ENCODE measurements at places on chromosomes 11 and 22. TPM values are rescaled to one million over a fixed set of nuclear protein-coding genes. Genes with fewer than 3 reads are reported as not detected.

The CDHR5 gene
- polyA plus RNA-seq: 0.75 TPM

The TRIM29 gene
- 0.18 TPM for polyA plus RNA-seq

The XPNPEP3 gene
- 17.5 TPM for polyA plus RNA-seq

The OR52I2 gene
- polyA plus RNA-seq: 0.03 TPM

The FAT3 gene
- polyA plus RNA-seq: 67.0 TPM

The MPZL3 gene
- 5.9 TPM for polyA plus RNA-seq

The NKAPD1 gene
- polyA plus RNA-seq: 47.6 TPM

The TMPRSS4 gene
- polyA plus RNA-seq: 2.9 TPM

The OR51A4 gene
- not detected for polyA plus RNA-seq

- DNase-seq: peak; percentile 62
These were observed 13.5 kb downstream of the PGA5 start for GRCh38 chr11:61254403-61255025.

- DNase-seq: no peak
These were observed 1015.0 kb upstream of the RAG2 start for GRCh38 chr11:37613031-37613430.

- no peak for DNase-seq
These were observed 5.0 kb upstream of the COX8A start for GRCh38 chr11:63969461-63969860.

DNA sequence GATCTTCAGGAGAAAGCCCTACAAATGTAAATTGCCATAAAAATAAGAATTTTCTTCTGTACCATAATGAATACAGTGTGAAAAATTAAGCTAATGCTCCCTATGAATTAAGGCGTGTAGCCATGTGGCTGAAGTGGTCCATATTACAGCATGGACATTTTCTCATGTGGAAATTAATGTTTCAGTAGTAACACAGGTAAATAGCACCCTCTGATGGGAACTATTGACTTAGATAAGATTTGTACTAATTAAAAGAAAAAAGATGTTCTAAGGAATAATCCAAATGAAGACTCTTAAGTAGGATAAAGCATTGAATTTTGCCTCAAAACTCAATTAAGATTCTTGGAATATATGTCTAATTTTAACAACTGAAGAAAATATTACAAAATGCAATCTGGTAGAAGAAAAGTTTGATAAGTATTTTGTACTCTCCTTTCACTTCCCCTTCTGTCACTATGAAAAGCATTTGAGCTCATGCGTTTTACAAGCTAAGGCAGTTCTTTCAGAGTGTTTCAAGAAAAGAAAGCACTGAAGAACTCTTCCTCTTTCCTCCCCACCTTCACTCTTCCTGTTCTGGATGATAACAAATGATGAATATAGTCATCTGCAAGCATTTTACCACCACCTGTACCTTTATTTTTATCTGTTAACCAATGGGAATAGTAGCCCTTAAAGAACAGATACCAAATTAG, 9.9 kb upstream of the OR8D2 start:
- DNase-seq: no peak

GRCh38 chr11:90855531-90855930, 632.7 kb upstream of the CHORDC1 start:
- DNase-seq: no peak

- DNase-seq: no peak
These were observed 17.9 kb upstream of the SESN3 start for GRCh38 chr11:95248666-95249467.

DNA sequence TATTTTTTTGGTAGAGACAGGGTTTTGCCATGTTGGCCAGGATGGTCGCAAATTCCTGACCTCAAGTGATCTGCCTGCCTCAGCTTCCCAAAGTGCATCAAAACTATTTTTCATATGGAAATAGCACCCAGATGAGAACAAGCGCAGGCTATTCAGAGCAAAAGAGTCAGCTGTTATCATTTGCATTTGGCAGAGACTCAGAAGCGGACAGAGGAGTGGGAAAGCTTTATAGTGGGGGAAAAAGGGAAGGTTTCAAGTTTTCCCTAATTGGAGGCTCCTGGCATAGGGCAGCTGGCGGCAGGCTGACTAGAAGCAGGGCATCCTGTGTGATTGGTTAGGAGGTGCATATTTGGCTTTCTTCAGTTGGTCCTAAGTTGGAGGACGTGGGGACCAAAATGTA, 20.2 kb downstream of the ATG13 start:
- DNase-seq: no peak

DNA sequence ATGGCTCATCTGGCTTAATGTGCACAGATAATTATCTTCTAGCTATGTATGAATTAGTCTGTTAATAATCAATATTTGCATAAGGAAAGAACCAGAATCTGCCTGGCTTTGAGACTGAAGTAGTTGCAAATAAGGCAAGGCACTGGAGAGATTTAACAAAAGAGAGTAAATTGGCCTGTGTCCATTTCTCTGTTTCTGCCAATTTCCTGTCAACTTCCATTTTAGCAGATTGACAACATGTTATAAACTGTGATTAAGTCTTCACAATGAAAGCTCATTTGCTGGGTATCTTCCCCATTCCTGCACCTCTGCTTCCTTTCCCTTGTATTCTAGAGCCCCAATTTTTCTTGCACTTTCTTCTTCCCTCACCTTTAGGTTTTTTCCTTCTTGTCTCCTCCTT, 5.3 kb upstream of the TMEM123 start:
- DNase-seq: no peak

DNA sequence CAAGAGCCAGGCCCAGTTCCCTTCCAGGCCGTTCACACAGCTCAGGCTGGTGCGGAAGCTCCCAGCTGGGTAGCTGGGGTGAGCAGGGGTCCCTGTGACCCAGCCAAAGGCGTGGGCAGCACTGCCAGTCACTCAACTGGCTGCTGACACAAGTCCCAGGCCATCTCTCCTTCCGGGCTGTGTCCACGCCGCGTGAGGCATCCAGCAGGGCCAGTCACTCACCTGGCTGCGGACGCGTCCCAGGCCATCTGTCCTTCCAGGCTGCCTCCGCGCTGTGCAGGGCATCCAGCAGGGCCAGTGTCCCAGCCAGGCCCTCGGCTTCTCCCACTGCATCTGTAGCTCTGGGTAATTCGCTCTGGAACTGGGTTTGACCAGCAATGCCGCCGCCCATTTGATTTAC, 184.2 kb downstream of the BRD1 start:
- peak; percentile 67 for DNase-seq

DNA sequence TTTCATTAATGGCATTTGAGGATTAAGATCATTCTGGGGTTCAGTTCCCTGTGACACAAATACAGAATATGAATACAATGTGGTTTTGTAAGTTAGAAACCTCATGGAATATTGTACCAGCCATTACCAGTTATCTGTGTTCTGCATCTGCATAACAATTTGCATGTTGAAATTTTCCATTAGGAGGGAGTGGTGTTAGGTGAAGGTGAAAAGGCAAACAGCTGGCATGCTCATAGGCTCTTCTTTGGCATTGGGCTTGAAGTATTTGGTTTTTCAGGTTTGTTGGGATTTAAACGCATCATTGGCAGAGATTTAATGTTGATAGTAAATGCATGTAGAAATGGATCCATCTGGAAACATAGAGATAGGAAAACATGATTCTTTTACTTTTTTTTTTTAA, 18.6 kb downstream of the RTN3 start:
- DNase-seq: no peak

DNA sequence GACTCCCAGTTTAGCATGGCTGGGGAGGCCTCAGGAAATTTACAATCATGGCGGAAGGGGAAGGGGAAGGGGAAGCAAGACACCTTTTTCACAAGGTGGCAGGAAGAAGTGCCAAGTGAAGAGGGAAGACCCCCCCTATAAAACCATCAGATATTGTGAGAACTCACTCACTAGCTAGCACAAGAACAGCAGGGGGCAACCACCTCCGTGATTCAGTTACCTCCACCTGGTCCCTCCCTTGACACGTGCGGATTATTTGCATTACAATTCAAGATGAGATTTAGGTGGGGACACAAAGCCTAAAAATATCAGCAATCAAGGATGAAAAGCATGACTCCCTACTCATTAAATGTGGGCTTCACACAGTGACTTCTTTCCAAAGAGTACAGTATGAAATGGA, 155.0 kb upstream of the CCDC90B start:
- no peak for DNase-seq

DNA sequence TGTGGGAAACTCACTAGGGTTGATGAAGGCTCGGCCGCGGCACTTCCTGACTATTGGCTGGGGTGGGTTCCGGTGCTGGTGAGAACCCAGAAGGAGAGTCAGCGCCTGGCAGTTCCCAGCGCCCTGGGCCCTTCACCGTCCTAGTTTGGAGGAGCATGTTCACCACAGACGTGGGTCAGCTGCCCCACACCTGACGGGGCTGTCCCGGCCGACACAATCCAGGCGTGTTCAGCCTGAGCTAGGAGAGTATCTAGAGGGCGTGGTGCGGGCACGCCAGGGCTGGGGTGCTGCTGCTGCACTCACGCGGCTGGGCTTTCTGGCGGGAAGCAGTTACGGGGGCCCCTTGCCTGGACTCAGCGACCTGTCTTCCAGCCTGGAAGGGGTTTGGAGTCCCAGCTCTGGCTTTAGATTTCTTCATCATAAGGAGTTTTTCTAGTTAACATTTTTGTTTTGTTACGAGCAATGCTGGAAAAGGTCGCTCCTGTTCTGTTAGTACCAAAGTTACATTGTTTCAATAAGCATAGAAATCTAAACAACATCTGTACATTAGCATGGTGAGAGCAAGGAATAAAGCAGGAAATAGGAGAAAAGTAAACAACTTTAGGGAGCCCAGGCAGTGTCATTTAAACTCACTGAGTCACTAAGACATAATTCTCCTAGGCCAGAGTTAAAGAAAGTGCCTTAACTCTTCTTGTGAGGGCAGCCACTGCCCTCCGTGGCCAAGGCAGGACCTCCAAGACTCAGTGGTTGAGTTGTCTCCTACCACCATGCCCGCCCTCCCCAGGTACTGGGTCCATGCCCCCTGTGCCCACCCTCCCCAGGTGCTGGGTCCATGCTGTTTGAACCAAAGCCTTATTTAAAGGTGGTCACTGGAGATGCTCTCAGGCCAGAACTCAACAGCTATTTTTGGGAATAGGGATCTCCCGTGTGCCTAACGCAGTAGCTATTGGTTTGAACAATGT, 12.1 kb upstream of the ADORA2A start:
- DNase-seq: no peak

DNA sequence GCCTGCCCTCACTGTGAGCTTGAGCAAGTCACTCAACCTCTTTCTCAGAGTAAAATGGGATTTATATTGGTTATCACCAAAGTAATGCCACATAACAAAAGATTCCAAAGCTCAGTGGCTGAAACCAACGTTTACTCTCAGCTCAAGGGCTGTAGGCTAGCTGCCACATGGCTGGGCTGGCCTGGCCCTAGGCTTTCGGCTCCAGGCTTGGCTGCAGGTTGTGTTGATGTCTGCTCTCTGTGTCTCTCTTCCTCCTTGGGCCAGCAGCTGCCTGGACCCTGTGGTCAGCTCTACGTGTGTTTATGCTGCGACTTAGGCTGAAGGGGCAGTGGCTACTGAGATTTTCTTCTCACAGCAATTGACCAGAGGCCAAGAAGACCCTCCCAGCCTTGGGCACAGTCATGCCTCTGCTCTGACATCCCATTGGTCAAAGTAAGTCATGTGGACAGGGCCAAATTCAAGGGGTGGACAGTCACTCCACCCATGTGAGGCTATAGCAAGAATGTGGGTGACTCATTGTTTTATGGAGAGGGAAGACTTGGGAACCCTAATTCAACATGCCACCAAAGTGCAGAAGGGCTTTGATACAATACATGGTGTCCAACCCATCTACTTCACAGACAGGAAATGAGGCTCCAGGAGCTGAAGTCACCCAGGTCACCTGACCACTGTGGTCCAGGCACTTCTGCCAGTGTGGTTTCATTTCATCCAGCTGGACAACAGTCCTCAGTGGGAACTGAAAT, 90.6 kb downstream of the TSPAN18 start:
- DNase-seq: no peak

DNA sequence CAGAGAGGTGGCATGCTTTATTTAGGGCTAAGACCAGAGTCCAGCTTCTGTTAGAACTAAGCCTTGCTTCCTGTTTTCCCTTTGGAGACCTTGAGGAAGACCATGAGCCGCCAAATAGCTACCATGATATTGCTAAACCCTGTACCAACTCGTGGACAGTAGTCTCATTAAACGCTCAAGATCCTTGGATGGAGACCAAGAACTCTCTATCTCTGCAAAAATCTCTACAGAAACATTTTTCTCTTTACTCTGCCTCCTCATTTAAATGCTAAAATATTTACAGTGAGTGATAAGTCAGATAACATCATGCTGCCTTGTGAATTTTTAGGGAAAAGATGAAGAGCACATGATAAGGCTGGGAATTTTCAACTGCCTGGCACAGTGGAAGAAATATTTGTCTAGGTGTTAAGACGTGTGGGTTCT, 197.8 kb downstream of the MAML2 start:
- DNase-seq: no peak

GRCh38 chr11:45879803-45880686, 5.4 kb upstream of the MAPK8IP1 start:
- no peak for DNase-seq

DNA sequence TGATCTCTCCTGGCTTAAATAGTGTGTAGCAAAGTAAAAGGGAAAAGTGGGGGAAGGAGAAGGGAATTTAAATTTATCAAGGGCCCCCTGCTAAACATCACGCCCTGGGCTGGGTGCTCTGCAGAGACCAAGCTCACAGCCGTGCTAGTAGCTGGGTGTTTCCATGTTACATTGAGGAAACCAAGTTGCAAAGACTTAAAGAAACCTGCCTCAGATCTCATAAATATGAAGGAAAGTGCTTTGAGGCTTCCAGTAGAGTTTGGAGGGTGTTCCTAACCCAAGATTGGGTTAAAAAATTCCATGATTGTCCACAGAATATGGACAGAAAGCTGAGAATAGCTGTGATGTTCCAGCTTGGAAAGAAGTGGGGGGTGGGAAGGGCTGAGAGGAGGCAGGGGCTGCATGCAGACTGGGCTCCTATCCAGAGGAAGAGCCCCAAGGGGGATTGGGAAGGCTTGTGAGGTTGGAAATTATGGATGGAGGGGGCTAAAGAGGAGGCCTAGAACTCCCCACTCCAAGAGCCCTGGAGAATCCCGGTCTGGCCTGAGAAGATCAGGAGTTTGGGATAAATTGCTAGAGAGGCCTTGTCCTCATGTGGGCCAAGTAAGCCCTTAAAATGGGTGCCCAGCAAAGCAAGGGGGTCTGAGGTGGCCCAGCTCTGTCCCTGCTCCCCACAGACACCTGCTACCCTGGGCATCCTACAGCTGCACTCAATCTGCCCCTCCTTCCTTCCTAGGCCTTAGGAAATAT, 25.0 kb upstream of the OAF start:
- no peak for DNase-seq

DNA sequence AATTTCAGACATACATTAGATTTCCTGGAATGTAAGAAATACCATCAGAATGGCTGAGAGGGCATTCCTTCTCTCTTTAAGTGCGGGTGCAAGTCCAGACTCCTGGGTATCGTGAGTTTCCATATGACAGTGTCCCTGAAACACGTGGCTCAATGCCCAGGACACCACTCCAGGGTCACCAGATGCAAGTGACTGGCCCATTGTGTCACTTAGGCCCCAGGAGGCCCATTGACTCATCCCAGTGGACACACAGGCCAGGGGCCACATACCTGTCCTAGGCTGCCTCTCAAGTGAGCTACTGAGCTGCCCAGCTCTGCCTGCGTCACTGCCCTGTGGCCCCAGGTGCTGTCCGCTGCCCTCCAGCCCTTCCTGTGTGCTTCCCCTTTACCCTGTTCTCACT, 18.5 kb downstream of the FBLN1 start:
- DNase-seq: no peak
